Endodermal cell (in vitro differentiated cells): ENCODE measurements at places on chromosomes 4 and X.

DNA sequence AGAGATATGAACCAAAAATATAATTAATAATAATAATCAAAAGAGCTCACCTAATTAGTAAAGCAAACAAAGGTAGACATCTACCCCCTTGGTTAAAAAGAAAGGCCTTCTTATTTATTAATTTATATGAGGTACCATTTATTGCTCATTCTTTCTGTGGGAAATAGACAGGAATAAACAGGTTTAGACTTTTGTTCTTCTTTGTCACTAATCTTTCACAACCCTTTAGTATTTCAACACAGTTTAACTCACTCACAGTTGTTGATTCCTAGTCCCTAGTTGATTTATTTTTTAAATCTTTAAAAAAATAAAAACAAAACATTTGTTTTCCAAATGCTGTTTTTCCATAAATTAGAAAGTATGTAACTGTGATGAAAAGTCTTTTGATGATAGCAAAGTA is 5.6 kb downstream of the PPARGC1A start:
- DNase-seq = no peak

DNA sequence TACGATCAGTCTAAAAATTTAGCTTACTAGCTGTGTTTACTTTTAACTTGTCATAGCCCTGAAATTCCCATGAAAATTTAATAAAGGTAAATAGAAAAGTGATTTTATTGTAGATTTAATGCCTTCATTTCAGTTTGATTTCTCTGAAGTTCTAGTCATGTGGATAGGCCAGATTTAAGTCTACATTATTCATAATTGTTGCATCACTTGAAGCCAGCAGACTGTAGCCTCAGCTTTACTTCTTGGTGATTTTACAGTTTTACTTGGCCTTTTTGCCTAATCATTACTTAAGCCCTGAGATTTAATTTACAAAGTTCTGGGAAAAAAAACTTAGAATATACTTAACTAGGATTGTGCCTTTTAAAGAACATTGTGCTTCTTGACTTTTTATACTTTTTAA is 73.5 kb upstream of the FHDC1 start:
- DNase-seq = no peak

GRCh38 chrX:30892591-30892990 is 3.5 kb upstream of the TAB3 start:
- no peak for DNase-seq

DNA sequence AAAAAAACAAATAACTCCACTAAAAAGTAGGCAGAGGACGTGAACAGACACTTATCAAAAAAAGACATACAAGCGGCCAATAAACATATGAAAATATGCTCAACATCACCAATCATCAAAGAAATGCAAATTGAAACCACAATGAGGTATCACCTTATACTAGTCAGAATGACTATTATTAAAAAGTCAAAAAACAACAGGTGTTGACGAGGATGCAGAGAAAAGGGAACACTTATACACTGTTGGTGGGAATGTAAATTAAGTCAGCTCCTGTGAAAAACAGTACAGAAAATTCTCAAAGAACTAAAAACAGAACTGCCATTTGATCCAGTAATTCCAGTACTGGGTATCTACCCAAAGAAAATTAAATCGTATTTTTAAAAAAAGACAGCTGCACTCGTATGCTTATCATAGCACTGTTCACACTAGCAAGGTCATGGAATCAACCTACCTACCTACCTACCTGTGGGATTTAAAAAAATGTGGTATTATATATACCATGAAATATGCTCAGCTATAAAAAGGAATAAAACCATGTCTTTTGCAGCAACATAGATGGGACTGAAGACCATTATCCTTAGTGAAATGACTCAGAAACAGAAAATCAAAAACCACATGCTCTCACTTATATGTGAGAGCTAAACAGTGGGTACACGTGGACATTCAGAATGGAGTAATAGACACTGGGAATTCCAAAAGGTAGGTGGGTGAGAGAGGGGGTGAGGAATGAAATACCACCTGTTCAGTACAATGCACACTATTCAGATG is 24.8 kb upstream of the PTPN13 start:
- no peak for DNase-seq

- no peak for DNase-seq
These were observed 155.3 kb upstream of the GPC4 start for GRCh38 chrX:133570549-133570948.

DNA sequence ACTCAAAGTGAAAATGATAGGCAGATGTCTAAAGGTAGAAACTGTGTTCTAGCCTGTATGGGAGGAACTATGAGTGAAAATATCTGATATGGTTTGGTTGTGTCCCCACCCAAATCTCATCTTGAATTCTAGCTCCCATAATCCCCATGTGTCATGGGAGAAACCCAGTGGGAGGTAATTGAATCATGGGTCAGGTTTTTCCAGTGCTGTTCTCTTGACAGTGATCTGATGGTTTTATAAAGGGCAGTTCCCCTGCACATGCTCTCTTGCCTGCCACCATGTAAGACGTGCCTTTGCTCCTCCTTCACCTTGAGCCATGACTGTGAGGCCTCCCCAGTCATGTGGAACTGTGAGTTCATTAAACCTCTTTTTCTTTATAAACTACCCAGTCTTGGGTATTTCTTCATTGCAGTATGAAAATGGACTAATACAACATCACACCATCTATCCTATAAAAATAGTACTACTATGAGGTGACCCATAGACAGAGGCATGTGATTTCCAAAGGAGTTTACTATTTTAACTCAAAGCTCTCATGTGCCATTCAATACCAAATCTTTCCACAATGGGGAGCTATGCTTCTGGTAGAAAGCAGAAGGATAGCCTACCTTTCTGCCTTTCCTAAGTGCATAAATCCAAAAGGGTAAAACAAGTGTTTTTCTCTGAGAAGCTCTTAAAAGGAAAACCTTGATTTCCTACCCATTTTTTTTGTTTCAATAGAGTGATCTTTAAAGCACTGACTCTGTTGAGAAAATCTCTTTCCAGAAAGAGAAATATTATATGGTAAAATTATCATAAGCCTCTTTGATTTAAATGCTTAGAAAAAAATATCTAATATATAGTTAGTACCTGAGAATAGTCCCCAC is 38.8 kb downstream of the SEC31A start:
- DNase-seq = no peak

GRCh38 chr4:137534516-137534915 is 2.2 kb upstream of the PCDH18 start:
- no peak for DNase-seq

DNA sequence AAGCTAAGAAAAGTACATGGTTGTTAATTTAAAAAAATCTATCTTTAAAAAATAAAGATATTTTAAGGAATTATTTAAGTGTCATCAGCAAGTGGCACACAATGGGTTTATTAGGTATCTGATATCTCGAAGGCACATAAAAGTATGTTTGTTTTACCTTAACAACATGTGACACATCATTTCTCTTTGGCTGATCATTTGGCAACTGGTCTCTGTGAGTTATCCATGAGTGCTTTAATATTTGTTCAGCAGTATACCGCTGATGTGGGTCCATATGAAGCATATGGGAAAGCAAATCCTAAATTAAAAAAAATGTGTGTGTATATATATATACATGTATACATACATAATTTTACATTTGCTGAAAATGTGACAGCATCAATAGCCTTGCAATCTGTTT is 123.2 kb downstream of the RPS6KA6 start:
- no peak for DNase-seq

DNA sequence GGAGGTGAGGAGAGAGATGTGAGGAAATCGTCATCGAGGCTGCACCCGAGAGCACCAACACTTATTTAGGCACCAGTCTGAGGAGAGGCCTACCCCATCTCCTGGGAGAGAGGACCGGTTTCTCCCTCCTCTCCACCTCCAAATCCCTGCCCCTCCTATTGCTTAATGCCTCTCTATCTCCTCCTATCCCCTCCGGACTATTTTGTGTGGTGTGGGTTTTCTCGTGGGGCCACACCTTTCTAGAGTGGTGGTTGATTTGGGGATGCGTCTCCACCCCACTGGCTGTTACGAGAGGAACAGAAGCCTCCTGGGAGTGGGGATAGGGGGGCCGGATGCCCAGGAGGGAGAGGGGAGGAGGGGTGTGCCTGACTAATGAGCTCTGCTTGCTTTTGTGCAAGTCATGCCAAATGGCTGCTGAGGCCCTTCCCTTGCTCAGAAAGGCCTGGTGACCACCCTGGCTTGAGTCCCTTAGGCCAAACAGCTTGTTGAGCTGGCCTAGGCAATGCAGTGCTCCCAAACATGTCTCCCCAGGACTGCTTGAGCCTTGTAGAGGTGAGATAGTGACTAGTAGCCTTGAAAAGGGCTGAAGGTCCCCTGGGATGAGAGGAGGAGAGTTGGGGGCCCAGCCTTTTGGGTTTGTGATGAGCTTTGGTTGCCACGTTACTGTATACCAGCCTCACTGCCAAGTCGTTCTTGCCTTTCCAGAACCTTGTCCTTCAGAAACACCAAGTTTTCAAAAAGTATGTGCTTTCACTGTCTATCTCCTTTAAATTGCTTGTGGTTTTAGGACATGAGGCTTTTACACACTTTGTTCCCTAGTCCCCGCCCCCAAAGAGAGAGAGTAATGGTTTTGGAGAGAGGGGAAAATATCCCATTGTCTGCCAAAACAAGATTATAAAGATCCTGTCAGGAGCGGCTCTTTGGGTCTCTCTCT is 1.2 kb downstream of the MSN start:
- DNase-seq = peak; percentile 75

GRCh38 chr4:104064646-104065577 is 345.1 kb upstream of the TACR3 start:
- peak; percentile 81 for DNase-seq

- no peak for DNase-seq
These were observed 140.0 kb downstream of the DCK start for GRCh38 chr4:71133491-71133890.

GRCh38 chr4:38898245-38898644 is 30.6 kb downstream of the FAM114A1 start:
- DNase-seq = no peak

DNA sequence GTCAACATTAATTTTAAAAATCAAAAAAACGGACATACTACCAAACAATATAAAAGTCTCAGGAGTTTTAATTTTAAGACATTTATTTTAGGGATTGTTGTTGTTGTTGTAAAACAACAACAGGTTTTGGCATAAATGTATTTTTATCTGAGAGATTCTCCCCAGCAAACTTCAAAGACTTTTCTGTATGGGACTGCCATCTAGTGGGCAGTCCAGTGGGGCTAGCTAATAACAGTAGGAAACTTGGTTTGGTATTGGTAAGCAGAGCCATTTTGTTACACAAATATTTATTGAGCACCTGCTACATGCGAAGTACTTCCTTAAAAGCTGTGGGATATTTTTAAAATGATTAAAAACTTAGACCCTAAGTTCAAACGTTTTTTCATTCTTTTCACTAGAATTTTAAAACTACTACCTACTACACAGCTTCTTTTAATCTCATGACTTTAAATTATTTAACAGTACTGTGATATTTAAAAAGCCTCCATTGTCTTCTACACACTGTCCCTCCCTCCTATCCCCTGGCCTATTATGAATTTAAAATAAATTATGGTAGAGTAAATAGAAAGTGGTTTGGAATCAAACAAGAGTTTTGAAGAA is 1028.4 kb upstream of the INTU start:
- DNase-seq = no peak

GRCh38 chr4:182778222-182778982 is 138.8 kb downstream of the DCTD start:
- DNase-seq = no peak

DNA sequence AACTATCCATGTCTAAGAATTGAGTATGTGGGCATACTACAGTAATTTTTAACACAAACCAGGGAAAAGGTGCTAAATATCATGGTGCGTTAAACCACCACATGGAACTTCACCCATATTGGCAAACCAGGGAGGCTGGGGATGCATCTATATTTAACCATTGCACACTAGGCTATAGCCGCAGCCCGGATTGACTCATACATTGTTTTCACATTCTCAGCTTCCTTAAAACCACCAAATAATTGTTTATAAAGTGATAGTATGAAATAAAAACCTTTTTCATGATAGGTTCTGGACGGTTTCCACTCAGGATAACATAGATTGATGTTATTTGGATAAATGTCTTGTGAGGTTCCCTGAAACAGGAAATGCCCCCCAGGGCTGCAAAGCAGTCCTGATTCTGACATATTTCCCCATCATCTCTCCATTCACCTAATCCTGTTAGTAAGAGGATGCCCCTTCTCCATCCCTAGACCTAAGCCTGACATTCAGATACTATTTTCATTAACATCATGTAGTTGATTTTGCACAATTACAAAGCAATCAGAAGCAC is 7.9 kb downstream of the COL25A1 start:
- no peak for DNase-seq

- no peak for DNase-seq
These were observed 382.2 kb upstream of the INTU start for GRCh38 chr4:127250577-127250976.

DNA sequence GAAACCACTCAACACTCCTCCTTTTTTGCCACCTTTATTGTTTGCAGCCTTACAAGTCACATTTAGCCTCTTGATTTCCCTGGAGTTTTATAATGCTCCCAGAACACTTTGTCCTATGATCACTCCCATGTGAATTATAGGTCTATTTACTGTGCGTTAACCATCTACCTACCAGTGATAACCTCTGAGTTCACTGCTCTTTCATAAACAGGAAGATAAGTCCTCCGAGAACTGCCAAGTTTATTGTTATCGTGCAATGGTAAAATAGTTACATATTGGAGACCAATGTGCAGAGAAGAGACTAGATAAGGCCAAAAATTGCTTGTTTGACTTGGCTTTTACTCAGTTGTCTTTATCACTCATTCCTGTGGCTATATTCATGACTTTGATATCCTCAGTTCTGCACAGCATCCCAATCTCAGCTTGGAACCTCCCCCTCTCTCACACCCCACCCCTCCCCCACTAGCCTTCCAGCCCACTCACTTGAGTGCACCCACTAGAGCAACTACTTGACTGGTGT is 12.9 kb upstream of the NUDT9 start:
- no peak for DNase-seq

GRCh38 chr4:176780995-176781738 is 11.6 kb downstream of the VEGFC start:
- DNase-seq = no peak

DNA sequence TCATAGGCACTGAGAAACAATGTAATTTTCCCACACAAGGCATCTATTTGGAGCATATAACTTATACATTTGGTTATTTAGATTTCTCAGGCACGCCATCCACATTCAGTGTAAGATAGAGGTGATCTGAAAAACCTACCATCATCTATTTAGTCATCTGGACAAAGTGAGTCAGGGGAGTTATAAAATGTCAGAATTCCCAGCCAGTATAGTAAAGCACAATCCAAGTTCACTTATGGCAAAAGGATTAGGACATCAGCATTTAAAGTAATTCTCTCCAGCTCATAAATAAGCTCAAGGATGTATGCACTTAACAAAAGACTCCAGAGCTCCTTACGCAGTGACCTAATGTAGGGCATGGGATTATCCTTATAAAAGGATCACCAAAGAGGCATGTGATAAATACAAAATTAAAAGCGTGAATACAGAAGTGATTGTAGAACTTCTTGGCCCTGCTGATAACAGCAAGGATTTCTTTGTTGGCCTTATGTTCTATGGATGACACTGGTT is 65.3 kb upstream of the DCLK2 start:
- DNase-seq = no peak

- DNase-seq = no peak
These were observed 17.4 kb downstream of the VEGFC start for GRCh38 chr4:176775338-176775737.
